Inflammatory macrophage treated with lipopolysaccharide for 1 hour (primary cell): ENCODE measurements at places on chromosomes 3 and 15.

DNA sequence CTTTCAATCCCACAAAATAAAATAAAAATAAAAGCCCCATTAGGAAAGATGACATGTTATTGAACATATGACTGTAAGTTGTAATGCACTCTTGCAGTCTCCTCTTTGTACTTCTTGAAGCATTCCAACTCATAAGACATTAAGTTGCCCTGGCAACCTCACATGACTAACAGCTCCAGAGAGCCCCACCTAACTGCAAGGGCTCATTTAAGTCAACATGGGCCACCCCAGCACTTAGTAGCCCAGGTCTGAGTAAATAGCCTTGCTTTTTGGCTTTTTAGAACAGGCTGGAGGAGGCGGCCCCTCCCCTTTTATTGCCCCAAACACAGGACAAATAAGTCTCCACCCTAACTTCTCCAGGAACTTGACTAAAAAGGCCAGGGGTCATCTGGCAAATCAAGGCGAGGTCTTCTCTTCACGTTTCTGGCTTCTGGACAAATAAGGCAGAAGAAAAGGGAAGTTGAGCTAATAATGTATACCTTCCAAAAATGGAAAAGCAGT is 135.1 kb downstream of the TMCO5A start:
- DNase-seq, result peak; percentile 85

DNA sequence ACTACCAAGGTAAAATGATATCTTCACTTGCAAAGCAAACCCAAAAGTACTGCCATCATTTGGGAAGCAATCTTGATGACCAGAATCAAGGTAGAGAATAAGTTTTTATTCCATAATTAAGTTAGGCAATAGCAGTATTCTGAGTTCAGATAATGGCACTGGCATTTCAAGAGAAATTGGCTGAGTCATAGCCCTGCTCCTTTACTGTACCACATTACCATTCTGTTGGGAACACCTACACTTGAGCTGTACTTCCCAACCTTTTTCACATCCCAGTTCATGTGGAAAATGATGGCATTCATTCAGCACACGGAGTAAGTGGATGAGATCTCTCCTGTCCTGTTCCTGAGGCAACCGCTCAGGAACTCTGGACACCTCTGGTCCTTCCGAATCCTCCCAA is 311.6 kb upstream of the TPRG1 start:
- DNase-seq, result no peak

DNA sequence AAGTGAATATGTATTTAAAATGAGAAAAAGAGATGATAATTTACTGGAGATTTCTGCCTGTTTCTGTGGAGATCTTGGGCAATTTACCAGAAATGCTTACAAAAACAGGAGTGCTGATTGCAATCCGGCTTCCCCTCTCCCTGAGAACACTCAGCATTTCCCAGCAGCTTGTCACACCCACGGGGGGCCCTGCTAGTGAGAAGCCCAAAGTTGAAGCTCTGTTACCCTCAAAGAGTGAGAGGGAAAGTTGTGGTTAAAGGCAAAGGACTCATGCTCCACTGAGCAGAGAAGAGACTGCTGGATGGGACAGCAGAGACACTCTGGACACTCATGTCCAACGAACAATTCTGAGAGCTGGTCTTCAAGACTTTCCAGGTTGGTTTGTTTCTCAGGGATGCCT is 2.9 kb downstream of the MCTP2 start:
- peak; percentile 66 for DNase-seq

- no peak for DNase-seq
These were observed 5.1 kb upstream of the BHLHE40 start for GRCh38 chr3:4974154-4974553.

GRCh38 chr3:120625159-120625586 is 29.0 kb downstream of the NDUFB4 start:
- peak; percentile 33 for DNase-seq

DNA sequence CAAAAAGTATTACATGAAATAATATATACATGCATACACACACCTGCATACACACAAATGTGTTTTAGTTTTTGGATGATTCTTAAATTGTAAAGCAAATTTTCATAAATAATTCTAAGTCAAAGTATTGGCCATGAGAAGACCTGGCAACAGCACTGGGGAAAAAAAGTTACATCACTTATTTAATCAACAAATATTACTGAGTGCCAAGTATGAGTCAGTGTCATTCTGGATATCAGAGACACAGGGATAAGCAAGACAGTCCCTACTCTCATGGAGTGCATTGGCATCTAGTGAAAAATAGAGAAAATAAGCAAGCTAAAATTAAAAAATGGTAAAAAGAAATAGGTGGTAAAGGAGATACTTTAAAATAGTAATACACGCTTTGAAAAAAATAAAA is 29.4 kb upstream of the GUCA1C start:
- no peak for DNase-seq

GRCh38 chr3:60839246-60839645 is 412.0 kb downstream of the FHIT start:
- no peak for DNase-seq

DNA sequence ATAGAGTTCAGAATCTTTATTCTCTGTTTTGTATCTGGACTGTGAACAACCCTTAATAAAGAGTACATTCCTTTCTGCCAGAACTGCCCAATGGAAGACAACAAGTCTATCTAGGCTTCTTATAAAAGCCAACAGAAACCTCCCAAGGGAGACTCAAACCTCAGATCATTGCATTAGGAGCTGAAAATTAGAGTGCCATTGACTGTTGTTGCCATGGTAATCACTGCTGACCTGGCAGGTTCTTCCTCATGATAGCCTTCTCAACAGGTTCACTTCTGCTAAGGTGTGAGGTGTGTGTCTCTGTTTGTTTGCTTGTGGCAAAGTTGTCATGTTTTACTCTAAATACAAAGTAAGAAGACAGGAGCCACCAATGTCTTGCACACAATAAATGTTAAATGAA is 79.2 kb downstream of the TMEM108 start:
- DNase-seq, result no peak

- no peak for DNase-seq
These were observed 404.0 kb upstream of the WNT5A start for GRCh38 chr3:55891106-55891505.
